ENCODE measurements at places on chromosomes 4 and X.

- DNase-seq = no peak
Observed at GRCh38 chr4:15084780-15085179, 82.5 kb downstream of the CPEB2 start.

DNA sequence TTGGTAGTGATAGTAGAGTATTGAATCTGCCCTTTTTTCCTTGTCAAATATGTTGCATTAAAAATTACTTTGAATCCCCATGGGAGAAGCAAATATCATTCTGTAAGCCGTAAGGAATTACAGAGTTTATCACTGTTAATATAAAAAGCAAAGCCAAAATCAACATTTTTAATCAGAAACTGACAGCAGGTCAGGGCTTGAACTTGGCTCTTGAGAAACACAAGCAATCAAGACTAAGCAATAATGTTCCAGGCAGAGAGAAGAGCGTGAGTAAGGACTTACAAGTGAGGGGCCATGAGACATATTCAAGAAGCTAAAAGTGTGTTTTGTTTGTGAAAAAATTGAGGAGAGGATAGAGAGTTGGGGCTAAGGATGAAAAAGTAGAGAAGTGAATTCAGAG lies 68.2 kb downstream of the ARHGAP6 start:
- no peak for DNase-seq

- no peak for DNase-seq
Observed at GRCh38 chr4:27490766-27491165, 630.1 kb downstream of the STIM2 start.

DNA sequence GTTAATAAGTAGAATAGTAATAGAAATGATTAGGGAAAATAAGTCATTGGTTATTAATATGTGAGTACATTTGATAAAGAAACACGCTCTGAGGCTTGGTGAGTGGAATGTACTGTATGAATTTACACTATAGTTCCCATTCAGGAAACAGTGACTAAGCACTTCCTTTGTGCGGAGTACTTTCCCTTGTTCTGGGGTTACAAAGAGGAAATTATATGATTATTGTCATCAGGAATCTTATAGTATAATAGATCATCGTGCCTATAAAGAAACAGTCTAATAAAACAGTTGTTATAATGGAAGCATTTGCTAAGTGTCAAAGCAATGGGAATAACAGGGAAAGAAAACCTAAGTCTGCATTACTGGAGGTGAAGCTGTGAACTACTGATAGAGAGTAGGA lies 138.0 kb downstream of the RPA4 start:
- no peak for DNase-seq

GRCh38 chr4:1565598-1566295 lies 118.4 kb downstream of the FAM53A start:
- no peak for DNase-seq
